ENCODE measurements at places on chromosomes 7 and 10.
A peak's percentile ranks its signal among the peaks of the same experiment; 100 is the strongest.

DNA sequence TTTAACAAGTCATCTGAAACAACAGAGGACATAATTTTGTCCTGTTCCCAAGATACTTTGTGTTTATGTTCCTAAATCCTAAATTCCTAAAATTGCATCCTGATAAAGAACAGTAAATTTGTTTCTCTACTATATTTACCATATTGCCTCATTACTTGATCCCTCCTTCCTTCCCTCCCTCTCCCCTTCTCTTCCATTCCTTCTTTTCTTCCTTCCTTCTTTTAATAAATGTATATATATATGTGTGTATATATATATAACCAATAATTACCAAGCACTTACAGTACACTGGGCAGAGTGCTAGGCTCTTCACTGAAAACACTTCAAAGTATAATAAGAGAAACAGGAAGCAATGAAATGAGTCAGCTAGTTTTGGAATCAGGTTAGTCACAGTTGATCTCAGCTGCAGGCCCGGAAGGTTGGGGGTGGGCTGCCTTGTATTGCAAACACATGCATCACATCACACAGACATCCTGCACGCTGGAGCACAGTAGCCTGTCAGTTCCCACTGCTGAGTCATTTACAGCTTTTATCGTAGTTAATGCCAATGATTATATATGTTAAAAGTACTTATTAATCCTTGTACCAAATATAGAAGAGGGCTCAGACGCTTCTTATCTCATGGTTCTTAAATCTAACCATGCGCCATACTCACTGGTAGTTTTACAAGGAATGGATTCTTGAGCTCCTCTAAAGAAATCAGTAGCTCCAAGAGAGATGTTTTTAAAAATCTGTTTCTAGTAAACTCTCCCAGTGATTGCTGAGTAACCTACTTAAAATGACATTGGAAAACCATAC is 551.7 kb downstream of the GRM8 start:
- DNase-seq, result peak; percentile 73

GRCh38 chr10:118531105-118531852 is 64.2 kb downstream of the PRLHR start:
- no peak for DNase-seq

GRCh38 chr7:142584765-142585164 is 164.5 kb upstream of the PRSS1 start:
- no peak for DNase-seq

DNA sequence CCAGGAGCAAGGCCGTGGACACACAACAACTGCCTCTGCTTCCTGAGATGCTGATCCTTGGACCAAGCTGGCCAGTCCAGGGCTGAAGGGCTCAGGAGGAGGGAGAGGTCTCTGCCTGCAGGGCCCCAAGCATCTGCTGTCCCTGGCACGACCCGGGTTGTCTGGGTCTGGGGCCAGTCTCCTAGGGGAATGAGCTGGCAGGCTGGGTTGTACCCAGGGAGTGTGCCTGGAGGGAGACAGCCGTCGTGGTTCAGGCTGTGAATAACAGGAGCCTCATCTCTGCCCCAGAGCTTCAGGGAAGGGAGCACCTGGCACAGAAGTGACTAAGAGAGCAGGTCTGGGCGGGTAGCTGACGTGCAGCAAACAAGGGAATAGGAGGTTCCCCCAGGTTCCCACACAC is 17.9 kb upstream of the SERPINE1 start:
- no peak for DNase-seq

- DNase-seq, result no peak
Measured at GRCh38 chr10:87534173-87534858, 29.6 kb downstream of the MINPP1 start.

DNA sequence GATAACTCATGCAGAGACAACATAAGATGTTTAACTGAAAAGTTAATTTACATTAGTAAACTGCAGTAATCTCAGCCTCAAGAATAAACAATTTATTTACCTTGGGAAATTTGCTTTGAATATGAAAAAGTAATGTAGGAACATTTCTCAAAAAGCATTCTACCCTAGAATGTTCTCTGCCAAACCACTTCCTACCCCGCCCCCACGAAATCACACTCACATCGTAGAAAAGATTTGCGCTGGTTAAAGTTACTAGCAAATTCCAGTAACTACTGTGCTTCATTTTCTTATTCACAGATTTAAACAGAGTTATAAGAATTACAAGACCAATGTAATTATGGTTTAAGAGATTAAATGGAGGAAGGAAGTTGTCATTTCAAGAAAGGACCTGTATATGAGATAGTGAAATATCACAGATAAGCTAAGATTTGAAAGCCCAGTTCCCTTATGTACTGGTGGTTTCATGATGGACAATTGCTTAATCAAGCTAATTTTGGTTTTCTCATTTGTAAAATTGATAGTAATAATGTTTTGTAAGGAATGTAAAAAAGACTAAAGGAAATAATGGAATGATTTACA is 175.4 kb downstream of the GNAI1 start:
- no peak for DNase-seq

GRCh38 chr7:140310337-140311002 is 87.9 kb downstream of the SLC37A3 start:
- DNase-seq, result no peak

GRCh38 chr7:48868916-48869315 is 55.4 kb upstream of the CDC14C start:
- DNase-seq, result no peak

- DNase-seq, result peak; percentile 38
Measured at GRCh38 chr10:24642921-24643678, 80.6 kb downstream of the ARHGAP21 start.

DNA sequence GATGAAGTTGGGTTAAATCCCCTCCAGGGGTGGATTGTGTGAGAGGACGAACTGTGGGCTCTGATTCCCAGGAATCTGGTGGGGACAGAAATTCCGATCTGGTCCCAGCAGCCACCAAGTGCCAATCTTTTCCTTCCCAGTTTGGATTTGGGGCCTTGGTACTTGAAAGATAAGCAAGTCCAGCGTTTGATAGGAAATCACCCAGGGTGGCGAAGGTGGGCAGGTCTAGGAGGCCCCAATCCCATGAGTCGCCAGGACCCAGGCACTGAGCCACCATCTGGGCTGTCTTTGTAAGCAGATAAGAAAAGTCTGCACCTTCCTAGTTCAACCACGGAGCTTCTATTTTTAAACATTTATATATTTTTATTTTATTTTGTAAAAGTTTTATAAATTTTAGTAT is 122.6 kb upstream of the LSM8 start:
- DNase-seq, result no peak

DNA sequence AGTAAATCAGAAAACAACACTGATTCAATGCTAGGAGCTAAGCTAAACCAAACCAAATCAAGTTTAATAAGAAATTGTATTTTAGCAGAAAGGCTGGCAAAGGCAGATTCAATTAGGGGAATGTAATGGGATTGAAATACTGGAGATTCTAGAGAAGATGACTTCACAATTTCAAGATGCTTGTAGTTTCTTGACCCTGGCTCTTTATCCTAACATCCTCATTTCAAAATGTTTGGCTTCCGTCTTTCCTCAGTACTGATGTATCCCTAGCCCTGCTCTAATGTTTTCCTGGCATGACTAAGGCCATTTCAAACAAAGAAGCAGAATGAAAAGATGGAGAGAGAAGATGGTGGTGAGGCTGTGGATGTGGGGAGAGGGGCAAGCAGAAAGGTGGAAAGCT is 2.7 kb upstream of the JCAD start:
- no peak for DNase-seq

DNA sequence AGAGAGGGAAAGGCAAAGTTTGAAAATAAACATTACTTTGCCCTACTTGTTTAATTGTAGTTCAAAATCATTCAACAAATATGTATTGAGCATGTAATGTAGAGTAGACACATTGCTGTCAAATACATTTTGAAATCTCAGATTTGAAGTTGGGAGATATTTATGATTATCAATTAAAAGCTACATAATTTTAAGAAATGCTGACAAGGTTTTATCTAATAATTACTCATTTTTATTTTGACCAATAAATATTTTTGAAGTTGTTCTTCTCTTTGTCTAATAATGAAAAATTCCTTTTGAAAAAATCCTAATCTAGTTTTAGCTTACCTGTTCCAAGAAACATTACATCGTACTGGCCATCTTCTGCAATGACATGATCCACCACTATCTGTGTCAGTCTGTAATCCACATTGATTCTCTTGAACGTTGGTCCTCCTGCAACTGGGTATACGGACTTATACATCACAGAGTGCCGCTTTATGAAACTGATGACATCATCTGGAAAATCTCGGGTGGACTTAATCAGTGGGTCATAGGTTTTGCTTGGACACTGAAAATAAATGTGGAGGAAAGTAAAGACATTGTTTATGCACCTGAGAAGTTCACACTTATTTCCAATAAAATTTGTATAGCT is 164.7 kb downstream of the SEMA3D start:
- no peak for DNase-seq

- DNase-seq, result no peak
Measured at GRCh38 chr7:11298220-11298619, 324.5 kb downstream of the PHF14 start.

- no peak for DNase-seq
Measured at GRCh38 chr10:33680036-33680435, 345.6 kb upstream of the NRP1 start.

GRCh38 chr10:131427901-131428300 is 116.4 kb upstream of the TCERG1L start:
- DNase-seq, result no peak

DNA sequence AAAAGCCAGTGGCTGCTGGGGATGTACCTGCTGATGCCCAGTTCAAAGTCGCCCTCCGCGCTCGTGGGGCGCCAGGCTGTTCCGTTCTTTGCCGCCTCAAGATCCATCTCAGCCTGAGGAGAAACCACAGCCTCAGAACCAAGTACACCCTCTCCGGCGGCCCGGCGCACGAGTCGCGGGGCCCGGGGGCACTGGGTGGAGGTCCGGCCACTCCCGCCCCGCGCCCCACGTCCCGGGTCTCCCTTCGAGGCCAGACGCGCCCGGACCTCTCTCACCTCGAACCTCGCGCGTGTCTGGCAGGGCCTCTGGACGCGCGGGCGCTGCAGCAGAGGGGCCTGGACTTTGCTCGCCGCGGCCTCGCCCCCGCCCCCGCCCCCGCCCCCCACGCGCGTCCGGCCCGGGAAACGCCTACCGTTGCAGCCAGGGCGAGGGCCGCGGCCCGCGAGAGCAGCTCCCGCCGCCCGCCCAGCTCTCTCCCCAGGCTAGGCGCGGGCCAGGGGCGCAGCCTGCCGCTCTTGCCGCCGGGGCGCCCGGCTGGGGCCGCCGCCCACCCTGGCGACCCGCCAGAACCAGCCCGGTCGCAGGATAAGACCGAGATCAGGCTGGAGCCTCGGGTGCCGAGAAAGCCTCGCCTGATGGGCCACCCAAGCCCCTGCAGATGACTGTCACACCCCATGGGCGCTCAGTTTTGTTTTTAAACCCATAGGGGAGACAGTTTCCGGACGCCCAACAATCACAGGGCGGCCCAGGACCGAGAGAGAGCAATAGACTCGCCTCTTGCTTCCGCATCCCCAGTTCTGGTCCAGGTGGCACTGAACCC is at the start of gene ABCB4:
TSS of gene ABCB4 (minus strand) at position 322 of the 820 bp plus-strand sequence. CDS start at position 107, 215 bp downstream.
- no peak for DNase-seq

GRCh38 chr10:65570143-65571010 is 1355.5 kb upstream of the LRRTM3 start:
- DNase-seq, result peak; percentile 33

GRCh38 chr10:14821635-14822375 is 16.0 kb downstream of the CDNF start:
- no peak for DNase-seq

GRCh38 chr7:131459256-131459655 is 97.2 kb downstream of the PODXL start:
- no peak for DNase-seq

DNA sequence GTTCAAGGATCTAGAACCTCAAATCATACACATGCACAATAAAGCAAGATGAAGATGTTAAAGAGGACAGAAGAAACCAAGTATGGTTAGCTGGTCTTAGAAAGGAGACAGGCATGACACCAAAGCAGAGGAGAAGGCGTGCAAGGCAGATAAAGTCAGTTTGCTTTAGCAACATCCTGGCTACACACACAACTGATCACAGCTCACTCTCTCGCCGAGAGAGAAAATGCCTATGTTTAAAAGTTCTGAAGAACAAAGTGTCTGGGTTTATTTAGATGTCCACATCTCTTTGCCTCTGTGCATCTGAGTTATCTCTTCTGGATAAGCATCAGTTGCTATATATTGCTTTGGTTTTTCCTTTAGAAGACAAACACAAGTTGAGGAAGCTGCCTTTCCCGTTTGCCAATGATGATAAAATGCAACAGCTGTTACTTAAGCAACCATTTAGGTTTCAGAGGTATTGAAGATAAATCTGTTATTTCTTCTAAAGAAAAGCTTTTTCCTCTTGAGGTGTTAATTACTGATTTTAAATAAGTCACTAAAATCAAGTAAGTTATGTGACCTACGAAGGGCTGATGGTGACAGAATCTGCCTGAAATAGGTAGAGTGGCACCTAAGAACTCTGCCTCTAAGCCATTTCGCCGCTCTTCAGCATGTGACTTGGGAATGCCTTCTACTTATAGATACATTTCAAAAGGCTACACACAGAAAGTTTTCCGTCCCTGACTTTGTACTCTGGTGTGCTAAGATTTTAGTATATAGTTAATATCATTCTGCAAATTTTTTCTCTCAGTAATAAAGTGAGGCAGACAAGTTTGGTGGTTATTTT is 146.2 kb upstream of the ASAH2 start:
- no peak for DNase-seq

GRCh38 chr7:55474944-55475854 is 97.1 kb downstream of the VOPP1 start:
- no peak for DNase-seq

DNA sequence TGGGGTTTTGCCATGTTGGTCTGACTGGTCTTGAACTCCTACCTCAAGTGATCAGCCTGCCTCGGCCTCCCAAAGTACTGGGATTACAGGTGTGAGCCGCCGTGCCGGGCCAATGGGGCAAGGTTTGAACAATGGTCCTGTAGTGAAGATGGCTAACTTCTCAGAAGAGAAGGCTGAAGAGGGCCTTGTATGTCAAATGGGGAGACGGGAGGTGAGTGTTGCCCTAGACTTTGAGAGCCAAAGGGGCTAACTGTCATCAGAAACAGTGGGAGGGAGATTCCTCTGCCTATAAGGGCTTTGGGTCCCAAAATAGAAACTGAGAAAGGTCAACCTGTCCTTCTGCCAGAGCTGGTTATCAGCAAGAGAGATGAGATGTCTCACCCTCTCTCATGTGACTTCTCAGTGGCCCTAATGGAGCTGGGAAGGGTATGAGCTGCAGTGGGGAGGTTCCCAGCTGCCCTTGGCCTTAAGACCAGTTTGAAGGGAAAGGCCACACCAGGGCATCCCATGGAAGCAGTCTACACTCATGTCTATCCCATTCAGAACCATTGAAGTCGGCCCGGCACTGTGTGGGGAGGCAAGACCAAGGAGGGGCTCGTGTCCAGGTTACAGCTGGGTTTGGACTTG is 1.3 kb upstream of the SAMD8 start:
- no peak for DNase-seq

- no peak for DNase-seq
Measured at GRCh38 chr10:128992770-128993169, 474.3 kb upstream of the MGMT start.

GRCh38 chr10:90912174-90912573 is 8.7 kb downstream of the ANKRD1 start:
- DNase-seq, result no peak
